ENCODE measurements at places on chromosomes 4 and X.
A peak's percentile ranks its signal among the peaks of the same experiment; 100 is the strongest.

- no peak for DNase-seq
These were observed 514.3 kb downstream of the ADGRL3 start for GRCh38 chr4:61714387-61714911.

GRCh38 chrX:18291006-18291545, 63.4 kb downstream of the SCML2 start:
- DNase-seq: no peak

- no peak for DNase-seq
These were observed 72.4 kb downstream of the COQ2 start for GRCh38 chr4:83212041-83212851.

- peak; percentile 62 for DNase-seq
These were observed 152.0 kb upstream of the SFRP2 start for GRCh38 chr4:153940916-153941315.

GRCh38 chrX:140524556-140524955, 19.7 kb upstream of the SOX3 start:
- peak; percentile 69 for DNase-seq

GRCh38 chr4:54558889-54559677, 98.7 kb upstream of the KIT start:
- no peak for DNase-seq

Measured in endodermal cell (in vitro differentiated cells).